NCI-H774 (cell line): ENCODE measurements at places on chromosomes 2 and 18.
A peak's percentile ranks its signal among the peaks of the same experiment; 100 is the strongest.

- peak; percentile 79 for DNase-seq
Measured at GRCh38 chr2:149427387-149427786, 97.0 kb downstream of the LYPD6 start.

GRCh38 chr18:55484773-55485172 is 103.2 kb downstream of the TCF4 start:
- DNase-seq, result no peak

- peak; percentile 71 for DNase-seq
Measured at GRCh38 chr2:64730551-64731262, 77.0 kb upstream of the SERTAD2 start.

DNA sequence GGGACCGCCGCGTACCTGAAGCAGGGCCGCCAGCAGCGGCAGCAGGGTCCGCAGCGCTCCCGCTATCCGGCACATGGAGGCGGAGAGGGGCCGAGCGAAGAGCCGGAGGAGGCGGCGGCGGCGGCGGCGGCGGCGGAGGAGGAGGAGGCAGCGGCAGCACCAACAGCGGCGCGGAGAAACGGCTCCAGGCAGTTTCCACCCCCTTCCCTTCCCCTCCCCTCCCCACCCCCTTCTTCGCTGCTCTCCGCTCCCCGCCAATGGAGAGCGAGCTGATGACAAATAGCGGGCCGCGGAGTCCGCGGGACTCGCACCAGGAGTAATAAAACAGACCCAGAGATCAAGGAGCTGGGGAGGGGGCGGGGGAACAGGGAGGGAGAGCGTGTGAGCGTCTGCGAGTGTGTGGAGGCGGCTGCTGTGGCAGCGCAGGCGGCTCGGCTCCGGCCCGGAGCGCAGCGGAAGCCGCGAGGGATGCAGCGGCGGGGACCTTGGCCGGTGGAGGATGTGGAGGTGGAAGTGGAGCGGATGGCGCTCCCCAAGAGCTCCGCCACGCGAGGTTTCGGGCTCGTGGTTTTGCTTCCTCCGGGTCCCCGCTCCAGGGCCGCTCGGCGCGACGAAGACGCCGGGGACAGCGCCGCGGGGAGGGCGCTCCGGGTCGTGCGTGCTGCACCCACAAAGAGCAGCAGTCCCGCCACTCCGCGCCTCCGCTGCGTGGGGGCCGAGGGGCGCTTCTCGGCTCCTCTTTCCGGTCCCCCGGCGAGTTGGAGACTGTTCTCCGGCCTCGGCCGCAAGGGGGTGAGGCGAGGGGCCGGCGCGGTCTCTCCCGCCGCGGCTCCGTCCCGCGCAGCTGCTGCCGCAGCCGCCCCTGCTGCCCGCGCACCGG is at the start of gene CDH2:
CDH2 (minus strand) TSS at position 183 of the 880 bp plus-strand sequence; CDS start at position 75, 108 bp downstream.
- peak; percentile 90 for DNase-seq
